Activated CD4-positive, alpha-beta T cell treated with anti-CD3 and anti-CD28 coated beads, Interleukin-10, Interleukin-2, amounts not matched to agents 100 ng/mL and 50 ng/mL, durations not matched to agents 16 hours and 8 hours (primary cell): ENCODE measurements at places on chromosomes 5 and 9.
A peak's percentile ranks its signal among the peaks of the same experiment; 100 is the strongest.

GRCh38 chr5:21806271-21806670 is 1046.9 kb downstream of the CDH12 start:
- no peak for DNase-seq

DNA sequence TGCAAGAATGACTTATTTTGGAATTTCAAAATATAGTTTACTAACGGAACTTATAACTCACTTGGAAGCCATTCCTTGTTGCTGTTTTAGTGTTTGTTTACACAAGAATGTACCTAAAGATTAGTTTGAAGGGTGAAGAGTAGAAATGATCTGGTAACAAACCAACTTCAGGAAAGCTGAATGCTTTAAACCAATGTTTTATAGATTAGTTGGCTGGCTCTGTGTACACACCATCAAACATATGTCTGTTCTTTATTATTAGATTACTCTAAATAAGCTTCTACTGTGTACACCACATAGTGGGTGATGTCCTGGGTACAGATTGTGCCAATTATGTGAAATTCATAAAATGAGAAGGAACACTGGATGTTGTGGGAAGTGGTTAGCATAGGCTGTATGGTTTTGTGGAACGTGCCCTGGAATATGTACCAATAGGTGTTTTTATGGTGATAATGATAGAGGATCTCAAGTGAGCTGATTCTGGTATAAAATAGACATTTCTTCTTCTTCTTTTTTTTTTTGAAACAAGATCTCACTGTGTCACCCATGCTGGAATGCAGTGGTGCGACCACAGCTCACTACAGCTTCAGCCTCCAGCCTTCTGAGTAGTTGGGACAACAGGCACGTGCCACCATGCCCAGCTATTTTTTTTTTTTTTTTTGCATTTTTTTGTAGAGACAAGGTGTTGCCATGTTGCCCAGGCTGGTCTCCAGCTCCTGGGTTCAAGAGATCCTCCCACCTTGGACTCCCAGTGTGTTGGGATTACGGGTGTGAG is 109.3 kb upstream of the DHFR start:
- no peak for DNase-seq

DNA sequence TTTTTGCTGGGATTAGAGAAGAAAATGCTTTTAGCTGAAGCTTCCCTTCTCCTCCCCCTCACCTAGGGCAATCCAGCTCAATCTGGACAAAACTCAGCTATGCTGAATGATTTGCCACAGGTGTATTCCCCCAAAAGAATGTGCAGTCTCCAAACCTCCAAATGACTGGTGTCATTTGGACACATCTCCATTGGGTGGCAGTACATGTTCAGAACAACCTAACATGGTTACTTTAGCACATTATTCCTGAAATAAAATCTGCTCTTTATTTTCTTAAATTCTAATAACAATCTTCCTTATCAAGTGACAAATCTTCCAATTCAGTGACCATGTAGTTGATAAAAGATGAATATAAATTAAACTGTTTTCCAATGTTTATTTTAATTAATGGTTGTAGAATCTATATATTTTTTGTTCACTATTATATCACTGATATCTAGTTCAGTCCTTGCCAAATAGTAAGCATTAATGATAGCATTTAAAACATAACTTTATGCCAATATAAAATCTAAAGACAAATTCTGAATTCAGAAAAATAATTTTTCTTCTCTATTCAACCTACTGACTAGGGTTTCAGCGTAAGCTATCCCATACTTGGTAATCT is 61.3 kb upstream of the MOCS2 start:
- peak; percentile 36 for DNase-seq

DNA sequence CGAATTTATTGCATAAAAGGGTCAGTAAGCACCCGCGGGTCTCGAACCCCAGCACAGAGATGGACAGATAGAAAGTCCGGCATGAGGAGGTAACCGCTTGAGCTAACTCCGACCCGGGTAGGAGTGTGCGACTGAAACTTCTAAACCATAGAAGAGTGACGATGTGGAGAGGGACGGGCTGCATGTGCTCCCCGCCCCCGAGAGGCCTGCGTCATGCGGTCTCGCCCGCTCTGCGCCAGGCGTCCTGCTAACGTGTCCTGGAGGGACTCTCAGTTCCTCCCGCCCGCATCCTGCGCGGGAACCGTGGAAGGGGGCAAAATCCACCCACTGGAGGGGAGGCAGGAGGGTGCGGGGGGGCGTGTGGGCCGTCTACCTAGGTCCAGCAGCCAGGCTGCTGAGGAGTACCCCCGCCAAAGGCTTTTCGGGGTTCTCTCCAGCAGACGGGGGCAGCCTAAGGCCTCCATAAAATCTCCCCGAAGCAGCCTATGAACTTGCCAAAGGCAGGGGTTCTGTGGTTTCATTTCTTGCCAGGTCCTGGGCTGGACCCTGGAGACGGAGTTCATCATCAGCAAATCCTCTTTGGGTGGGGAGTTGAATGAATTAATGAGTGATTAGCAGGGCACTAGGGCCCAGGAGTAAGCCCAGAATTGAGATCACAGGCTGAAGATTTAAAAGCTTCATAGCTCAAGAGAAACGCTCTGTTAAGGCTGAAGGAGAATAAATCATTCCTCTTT is 51.9 kb downstream of the TGFBI start:
- DNase-seq, result peak; percentile 91

- no peak for DNase-seq
Measured at GRCh38 chr9:131422241-131422792, 28.4 kb downstream of the PRRC2B start.

DNA sequence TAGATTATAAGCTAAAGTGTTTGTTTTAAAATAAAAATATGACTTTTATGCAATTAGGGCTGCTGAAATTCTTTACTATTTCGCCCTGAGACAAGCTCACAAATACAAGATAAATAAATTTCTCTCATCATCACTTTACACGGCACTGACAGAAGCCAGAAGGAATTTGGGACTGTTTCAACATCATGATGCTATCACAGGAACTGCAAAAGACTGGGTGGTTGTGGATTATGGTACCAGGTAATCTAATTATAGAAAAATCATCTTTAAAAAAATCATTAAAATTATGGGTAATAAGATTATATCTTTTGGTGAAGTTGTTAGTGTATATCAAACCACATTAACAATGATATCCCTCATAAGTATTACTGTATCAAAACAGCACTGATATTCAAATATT is 95.0 kb downstream of the MAN2A1 start:
- DNase-seq, result no peak

GRCh38 chr5:10800852-10801251 is 39.8 kb upstream of the DAP start:
- DNase-seq, result no peak

DNA sequence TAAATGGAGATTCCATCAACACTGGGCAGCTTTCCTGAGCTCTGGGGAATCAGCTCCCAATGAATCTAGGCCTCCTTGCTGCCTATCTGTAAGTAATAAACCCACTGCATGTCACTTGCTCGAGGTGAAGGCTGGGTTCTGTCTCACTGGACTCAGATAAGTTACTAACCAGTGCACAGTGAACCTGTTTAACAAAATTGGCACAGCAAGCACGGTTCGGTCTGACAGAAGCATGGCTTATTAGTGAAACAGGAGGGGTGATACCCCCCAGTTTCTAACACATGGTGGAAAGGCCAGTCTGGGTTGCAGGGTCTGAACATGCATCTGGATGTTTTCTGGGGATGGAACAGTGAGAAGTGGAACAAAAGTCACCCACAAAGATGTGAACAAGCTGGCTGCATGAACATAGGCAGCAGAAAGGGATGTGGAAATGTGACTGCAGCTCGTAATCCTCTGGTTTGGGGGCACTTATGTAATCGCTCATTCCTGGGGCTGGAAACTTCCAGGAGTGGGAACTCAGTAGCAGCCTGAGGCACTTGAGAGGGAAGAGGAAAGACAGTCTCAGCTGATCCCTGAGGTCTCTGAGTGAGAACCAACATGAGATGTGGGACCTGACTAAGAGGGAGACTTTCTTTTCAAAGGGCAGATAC is 37.7 kb downstream of the UGT3A2 start:
- DNase-seq, result no peak

DNA sequence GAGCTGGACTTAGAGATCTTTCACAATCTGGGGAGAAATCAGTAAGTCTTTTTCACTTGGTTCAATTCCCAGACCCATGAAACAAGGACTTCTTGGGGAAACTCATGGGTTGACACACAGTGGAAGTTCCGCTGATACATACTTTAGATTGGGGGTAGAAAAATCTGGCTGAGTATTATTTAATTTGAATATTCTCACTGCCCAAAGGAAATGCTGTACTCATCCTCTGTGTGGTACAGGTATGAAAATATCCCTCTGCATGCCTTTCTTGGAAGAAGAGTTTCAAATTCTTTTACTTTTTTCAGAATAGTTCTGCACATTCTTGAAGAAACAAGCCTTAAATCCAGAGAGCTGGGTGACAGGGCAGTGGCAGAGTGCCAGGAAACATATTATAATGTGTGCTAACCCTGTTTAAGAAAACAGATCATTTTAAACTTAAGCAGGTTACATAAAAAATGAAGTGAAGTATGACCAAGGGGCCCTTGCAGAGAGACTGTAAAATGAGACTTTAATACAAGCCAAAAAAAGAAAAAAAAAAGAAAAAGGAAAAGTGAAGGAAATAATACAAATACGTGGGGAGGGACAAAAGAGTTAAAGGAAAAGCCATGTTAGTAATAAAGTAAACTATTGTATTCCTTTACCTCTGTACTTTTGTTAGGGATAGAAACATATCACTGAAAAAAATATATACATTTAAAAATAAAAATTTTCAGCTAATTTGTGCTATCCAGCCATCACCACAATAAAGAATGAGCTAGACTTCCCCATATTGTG is 173.4 kb upstream of the NR3C1 start:
- DNase-seq, result no peak

DNA sequence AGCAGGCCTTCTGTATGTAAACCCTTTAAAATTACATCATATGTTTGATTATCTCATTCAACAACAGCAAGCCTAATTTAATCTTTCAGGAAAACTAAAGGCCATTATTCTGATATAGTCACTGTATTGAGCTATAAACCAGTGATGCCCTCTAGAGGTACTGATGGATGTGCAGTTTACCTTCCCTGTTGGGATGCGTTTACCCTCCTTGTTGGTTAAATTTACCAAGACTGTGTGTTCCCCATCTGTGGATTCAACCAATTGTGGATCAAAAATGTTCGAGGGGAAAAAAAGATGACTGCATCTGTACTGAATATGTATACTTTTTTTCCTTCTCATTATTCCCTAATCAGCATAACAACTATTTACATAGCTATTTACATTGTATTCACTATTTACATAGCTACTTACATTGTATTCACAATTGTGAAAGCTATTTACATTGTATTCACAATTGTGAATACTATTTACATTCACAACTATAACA is 3.7 kb upstream of the BAAT start:
- DNase-seq, result no peak

DNA sequence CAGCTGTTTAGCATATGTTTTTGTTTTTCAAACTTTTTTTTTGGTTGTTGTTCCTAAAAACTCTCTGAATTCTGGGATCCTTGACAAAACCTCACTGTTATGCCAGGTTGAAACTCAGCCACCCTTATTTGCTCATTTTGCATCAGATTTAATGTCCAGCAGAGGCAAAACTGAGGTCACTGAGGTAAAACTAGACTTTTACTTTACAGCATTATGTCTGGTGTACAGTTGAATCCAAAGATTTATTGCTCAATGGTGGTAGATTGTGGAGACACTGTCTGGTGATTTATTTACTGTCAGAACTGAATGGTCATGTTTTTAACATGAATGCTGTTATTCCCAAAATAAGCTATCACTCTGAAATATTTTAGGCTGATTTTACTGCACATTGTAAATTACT is 87.9 kb downstream of the FBXL7 start:
- no peak for DNase-seq

DNA sequence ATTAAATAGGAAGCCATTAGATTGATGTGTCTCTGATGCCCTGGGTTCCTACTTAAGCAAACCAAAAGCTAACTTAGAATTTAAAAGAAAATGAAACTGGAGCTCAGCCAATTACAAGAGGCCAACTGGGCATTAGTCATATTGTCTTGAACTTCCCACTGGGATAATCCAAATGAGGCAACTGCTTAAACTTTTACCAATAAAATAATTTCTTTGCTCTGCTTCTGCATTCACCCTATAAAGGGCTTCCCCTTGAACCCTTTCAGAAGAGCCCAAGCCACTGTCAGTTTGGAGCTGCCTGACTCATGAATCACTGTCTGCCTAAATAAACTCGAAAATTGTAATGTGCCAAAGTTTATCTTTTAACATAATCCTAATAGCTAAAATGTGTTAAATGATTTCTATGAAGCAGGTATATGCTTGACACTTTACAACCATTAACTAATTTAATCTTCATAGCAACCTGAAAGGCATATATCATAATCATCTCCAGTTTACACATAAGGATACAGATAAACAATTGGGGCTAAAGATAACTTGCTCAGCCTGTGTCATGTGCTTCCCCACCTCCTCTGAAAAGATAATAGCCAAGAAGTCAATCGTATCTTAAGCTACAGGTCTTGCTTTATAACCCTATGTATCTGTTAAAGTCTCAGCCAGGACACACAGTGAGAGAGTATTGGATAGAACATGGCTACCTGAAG is 11.5 kb downstream of the GPR150 start:
- no peak for DNase-seq

DNA sequence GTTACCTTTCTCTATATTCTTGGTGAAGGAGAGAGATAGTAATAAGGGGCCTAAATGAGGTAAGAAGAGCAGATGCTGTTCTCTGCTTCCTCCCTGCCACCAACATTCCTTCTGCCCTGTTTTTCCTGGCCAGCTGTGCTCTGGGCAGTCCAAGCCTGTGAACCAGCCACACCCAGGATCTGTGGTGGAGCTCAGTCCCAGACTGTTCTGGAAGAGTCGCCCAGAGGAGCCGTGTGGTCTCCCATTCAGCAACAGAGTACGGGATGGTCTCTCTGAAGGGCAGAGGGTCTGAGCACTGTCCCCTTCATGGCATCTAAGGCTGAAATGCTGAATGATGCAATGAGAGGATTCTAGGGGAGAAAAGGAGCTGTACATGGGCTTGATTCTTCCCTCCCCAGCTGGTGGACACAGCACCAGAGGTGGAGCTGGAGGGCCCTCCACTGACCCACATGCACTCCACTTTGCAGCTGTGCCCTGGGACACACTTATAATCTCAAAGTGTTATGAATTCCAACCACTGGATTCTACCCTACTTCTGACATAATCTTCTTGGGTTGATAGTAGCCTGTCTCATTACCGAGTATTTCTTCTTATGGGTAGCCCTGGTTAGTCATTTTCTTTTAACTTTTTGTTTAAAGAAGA is 70.8 kb upstream of the RPS23 start:
- DNase-seq, result no peak

- peak; percentile 74 for DNase-seq
Measured at GRCh38 chr9:111926421-111926875, 29.8 kb downstream of the UGCG start.

DNA sequence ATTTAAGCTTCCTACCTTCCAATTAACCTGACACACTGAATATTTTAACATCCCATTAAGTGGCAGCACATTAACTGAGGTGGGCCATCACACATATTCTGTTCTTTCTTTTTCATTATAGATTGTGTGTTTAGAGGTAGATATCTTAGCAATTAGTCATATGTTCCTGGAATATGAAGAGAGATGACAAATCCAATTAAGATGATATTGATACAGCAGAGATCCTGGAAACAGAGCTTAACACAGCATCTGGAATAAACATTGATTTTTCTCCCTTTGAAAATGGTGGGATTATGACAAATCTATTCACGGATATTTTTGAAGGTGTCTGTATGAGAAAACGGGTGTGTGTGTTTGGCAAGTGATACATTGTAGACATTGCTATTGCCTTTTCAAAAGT is 448.0 kb downstream of the CDH10 start:
- no peak for DNase-seq

- DNase-seq, result no peak
Measured at GRCh38 chr5:124040799-124041198, 528.8 kb downstream of the CSNK1G3 start.

- no peak for DNase-seq
Measured at GRCh38 chr5:39131210-39132127, 57.3 kb upstream of the RICTOR start.
